Activated CD8-positive, alpha-beta memory T cell treated with anti-CD3 and anti-CD28 coated beads for 1 hour (primary cell): ENCODE measurements at places on chromosomes 3 and 15.

- no peak for DNase-seq
Observed at GRCh38 chr3:45312836-45313493, 75.4 kb upstream of the LARS2 start.

- DNase-seq: no peak
Observed at GRCh38 chr3:54831112-54831511, 96.7 kb downstream of the LRTM1 start.

DNA sequence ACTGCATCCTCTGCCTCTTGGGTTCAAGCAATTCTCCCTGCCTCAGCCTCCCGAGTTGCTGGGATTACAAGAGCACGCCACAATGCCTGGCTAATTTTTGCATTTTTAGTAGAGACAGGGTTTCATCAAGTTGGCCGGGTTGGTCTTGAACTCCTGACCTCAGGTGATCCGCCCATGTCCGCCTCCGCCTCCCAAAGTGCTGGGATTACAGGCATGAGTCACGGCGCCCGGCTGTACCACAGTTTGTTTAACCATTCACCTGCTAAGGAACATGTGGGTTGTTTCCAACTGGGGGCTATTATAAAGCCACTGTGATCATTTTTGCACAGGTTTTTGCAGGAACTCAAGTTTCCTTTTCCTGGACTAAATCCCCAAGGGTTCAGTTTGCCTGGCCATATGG lies 123.2 kb upstream of the RAP2B start:
- DNase-seq: no peak

GRCh38 chr15:41104234-41104633 lies 11.8 kb downstream of the INO80 start:
- no peak for DNase-seq

- DNase-seq: no peak
Observed at GRCh38 chr3:155891321-155891720, 20.9 kb downstream of the GMPS start.

- no peak for DNase-seq
Observed at GRCh38 chr3:189298469-189299375, 127.0 kb downstream of the TPRG1 start.

GRCh38 chr3:63278171-63279004 lies at the start of gene SYNPR:
TSS of gene SYNPR (plus strand) at chr3:63278308.
- DNase-seq: no peak

DNA sequence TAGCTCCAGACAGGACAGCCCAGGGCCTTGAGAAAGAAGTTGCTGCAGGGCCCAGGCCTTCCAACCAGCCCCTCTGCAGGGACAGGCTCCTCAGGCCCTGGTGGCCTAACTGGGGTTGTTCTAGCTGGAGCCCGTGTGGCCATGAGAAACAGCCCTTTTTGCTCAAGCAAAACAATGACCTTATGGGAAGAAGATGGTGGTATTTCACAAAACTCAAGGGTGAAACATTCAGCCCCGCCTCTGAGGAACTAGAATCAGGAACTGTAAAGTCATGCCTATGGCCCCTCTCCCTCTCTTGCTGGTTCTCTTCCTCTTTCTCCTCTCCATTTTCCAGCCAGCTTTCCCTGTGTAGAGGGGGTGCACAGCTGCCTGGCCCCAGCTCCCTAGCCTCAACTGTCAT lies 273.3 kb downstream of the RPLP1 start:
- DNase-seq: no peak

GRCh38 chr3:195559723-195560409 lies 16.7 kb upstream of the PPP1R2 start:
- DNase-seq: no peak
